Fibroblast of the aortic adventitia (primary cell): ENCODE measurements at places on chromosomes 12 and 14. TPM values are rescaled to one million over a fixed set of nuclear protein-coding genes. Genes with fewer than 3 reads are reported as not detected.

- DNase-seq = no peak
These were observed 83.2 kb downstream of the MYRFL start for GRCh38 chr12:69908203-69908602.

DNA sequence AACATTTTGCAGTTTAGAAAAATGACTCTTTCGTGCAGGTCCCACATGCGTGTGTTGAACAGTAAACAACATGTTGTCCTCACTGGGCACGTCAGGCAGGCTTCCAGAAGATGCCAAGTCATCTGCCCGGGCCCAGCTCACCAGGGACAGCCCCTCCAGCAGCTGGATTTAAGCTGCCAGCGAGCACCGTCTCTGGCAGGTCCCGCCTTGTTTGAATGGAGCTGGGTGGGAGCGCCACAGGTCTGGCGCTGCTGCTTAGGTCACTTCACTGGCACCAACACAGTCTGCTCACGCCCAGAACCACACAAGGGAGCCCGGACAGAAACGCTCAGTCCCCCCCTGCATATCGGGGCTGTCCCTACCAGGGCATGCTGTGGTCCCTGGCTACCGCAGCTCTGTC, 33.1 kb upstream of the MMP17 start:
- DNase-seq = no peak

DNA sequence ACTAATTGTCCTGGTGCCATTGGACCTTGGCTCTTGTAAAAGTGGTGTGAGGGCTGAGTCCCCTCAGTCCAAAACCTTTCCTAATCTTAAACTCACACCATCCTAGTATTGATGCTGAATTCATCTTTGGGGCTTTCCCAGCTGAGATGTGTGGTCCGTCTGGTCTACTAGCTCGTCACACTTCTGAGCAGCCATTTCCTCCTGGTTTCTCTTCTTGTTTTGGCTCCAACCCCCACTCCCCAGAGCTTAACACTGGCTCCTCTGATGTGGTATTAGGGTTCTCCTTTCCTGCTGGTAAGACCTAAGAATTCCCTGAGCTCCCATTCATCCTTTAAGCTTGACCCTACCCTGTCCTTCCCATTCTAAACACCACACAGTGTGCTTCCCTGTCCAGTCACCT, 900.6 kb downstream of the VRK1 start:
- no peak for DNase-seq

Gene PDE6H
- not detected in 2 replicates for total RNA-seq
